ENCODE measurements at places on chromosomes 3 and 15.
A peak's percentile ranks its signal among the peaks of the same experiment; 100 is the strongest.

- no peak for DNase-seq
These were observed 8.7 kb downstream of the ADPGK start for GRCh38 chr15:72774696-72775383.

DNA sequence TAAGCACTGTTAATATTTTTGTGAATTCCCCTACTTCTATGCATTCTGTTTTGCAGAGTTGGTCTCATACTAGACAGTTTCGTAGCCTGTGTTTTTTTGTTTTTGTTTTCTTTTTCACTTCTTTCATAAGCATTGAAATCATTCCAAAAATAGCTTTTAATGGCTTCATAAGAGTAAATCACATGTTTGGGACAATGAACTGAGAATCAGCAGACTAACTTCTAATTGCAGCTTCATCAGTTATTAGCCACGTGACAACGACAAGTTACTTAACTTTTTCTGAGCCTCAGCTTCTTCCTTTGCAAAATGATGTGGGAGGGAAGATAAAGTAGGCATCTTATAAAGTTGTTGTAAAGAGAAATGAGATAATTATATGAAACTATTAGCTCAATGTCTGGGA is 124.8 kb downstream of the LIPC start:
- no peak for DNase-seq

DNA sequence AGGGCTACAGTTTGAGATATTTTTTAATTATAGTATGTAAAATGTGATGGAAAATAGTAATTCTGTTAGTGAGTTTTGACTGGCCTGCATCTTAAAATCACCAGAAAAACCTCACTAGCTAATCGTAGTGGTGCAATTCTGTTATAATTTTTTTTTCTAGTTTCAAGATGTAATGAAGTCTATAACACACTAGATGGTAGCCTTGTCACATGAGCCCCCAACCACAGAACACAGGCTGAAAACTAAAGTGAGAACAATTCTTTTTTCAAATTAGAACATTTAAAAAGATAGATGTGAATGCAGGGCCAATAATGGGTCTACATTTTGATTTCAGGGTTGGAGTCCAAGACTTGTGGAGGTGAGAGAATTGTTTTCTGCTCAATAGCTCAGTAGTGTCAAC is 83.3 kb upstream of the KCNH8 start:
- no peak for DNase-seq

GRCh38 chr15:81930582-81931369 is 115.0 kb downstream of the MEX3B start:
- DNase-seq = no peak

GRCh38 chr3:79103307-79103706 is 664.5 kb downstream of the ROBO1 start:
- DNase-seq = no peak

DNA sequence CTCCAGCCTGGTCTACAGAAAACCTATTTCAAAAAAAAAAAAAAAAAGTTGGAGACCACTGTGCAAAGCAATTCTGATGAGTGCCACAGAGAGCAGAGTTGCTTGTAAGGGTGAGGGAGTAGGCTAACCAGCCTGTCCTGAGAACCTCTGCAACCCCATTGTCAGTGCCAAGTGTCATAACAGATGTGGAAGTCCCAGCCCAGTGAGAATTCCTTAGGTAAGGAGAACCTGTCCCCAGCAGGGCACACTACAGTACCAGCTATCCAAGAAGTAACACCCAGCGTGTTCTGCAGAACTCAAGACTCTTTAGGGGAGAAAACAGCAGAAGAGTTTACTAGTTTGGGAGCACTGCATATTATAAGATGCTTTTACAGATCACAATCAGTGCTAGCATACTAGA is 156.3 kb downstream of the LIPC start:
- no peak for DNase-seq

DNA sequence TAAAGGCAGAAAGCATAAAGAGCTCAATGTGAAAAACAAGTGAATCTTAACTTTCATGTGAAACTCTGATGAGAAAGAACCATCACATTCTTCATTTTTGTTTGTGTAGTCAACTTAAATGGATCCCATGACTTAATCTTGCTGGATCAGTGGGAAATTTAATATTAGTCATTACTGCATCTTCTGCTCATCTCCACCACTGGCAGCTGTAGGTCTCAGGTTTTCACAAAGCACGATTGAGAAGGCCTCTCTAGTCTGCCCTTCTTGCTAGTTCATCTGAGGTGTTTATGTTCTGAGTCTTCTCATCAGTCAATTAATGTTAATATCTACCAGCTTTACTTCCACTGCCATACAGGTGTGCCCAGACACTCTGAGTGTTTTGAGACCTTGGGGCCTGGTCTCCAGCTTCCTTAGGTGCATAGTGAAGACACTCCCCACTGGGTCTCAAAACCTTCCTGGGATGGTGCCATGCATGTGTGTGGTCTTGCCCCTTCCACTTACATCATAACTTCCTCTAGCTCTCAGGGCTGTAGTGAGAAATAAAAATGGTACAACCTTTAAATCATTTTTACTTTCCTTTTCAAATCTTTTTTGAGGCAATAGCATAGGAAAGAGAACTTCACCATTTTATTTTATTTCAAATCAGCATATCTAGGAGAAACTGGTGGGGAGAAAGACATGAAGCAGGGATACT is 421.6 kb upstream of the CBLB start:
- DNase-seq = no peak

- DNase-seq = no peak
These were observed 70.1 kb upstream of the MEF2A start for GRCh38 chr15:99495430-99496301.

- DNase-seq = no peak
These were observed 137.2 kb upstream of the IQSEC1 start for GRCh38 chr3:13210221-13210975.

- DNase-seq = no peak
These were observed 67.6 kb downstream of the TIGIT start for GRCh38 chr3:114361391-114361790.

DNA sequence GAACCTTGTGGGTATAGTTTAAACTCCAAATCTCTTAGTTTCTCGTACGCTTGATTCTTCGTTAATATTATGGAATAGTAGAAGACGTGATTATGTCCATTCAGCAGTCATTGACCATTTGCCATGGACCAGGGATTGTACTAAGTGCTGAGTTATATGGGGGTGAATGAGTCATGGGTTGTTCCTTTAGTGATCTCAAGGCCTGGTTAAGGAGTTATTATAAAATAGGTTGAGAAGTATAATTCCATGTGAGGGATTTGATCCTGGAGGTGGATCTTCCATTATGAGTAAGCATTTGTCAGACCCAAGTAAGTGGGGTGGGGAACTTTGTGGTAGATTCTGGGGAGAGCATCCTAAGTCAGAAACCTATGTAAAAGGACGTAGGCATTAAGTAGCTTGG is 15.4 kb downstream of the NR2C2 start:
- DNase-seq = no peak

GRCh38 chr3:64687781-64688604 is at the start of gene ADAMTS9:
TSS of gene ADAMTS9 (minus strand) at chr3:64688000. CDS start at chr3:64687657, 343 bp downstream.
- DNase-seq = no peak

DNA sequence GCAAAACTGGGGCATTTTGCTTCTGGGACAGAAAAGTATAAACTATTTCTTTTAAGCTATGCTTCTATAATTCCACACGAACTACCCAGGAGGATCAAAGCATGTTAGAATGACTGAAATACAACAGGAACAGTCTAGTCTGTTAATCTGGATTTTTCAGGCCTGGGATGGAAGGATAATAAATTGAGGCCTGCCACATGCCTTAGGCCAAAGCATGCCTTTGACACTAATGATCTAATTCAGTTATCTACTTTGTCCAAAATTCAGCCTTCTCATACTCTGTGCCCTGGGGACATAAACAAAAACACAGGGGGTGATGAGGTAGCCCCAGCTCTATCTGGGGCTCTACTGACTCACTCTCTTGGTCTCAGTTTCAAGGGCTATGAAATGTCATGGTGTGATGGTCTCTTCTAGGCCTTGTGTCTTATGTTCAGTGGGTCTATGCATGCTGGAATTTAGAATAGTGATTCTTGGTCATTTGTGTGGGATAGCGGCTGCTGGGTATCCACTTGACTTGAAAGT is 32.5 kb downstream of the GAP43 start:
- DNase-seq = no peak

- no peak for DNase-seq
These were observed 12.2 kb downstream of the CAV3 start for GRCh38 chr3:8745619-8746370.

GRCh38 chr3:45537616-45537969 is 57.0 kb upstream of the LIMD1 start:
- DNase-seq = no peak

GRCh38 chr3:5390936-5391625 is 203.6 kb downstream of the EDEM1 start:
- no peak for DNase-seq

- no peak for DNase-seq
These were observed 3.8 kb downstream of the BHLHE40 start for GRCh38 chr3:4982773-4983738.

GRCh38 chr3:38996193-38996592 is 55.6 kb downstream of the SCN11A start:
- DNase-seq = no peak

GRCh38 chr3:73685061-73685460 is 60.3 kb upstream of the PDZRN3 start:
- no peak for DNase-seq

DNA sequence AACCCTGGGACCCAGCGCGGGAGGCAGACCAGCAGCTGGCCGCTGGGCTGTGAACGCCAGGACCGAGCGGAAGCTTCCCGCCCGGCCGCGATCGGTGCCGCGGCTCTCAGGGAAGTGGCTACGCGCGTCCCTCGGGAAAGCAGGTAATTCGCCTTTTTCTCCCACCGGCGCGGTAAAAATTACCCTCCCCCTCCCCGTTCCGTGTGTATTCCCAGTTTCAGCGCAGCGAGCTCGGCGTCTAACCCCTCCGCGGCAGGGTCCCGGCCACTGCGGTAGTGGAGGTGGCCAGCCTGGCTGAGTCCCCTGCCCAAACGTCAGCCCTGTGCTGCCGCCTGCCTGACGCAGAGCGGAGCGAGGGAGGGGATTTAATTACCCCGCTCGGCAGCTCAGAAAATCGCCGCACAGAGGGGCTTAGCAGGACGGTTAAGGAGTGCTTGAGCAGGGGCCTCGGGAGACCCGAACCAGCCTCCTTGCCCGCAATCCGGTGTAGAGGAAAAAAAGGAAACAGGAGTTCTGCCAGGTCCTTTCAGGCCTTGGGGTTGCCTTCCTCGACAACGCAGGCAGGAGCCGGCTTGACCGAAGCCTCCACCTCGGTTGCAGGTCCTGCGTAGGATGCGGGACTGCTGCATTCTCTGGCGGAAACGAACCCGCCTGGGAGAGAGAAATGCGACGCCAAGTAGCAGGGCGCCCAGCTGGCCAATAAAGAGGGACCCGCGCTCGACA is 2.9 kb downstream of the GATA2 start:
- DNase-seq = no peak

GRCh38 chr3:46372492-46373359 is 2.0 kb downstream of the CCR5 start:
- no peak for DNase-seq

GRCh38 chr3:105906836-105907235 is 38.0 kb upstream of the CBLB start:
- DNase-seq = peak; percentile 40

Measured in thoracic aorta (tissue), 2 donors.